Vagina (tissue), 2 donors: ENCODE measurements at places on chromosomes 3 and 15. TPM values are rescaled to one million over a fixed set of nuclear protein-coding genes. Genes with fewer than 3 reads are reported as not detected.

DNA sequence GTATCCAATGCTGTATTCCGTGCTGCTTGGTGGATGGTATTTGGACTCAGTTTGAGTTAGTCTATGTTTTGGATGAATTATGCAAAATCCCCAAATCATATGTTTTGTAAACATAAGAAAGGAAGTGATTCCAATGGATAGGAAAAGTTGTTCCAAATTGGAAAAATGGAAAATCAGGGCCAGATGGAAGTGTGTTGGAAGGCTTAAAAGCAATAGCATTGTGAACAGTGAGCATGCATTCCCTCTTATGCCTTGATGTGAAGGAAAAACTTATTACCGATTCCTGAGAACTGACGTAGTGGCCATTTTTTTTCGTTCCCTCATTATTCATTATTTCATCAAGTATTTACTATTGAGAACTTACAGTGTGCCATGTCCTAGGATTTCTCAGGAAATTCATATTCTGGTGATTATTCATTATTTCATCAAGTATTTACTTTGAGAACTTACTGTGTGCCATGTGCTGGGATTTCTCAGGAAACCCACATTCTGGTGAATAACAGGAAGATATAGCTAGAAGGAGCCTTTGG lies 144.1 kb upstream of the TPRG1 start:
- no peak for DNase-seq

DNA sequence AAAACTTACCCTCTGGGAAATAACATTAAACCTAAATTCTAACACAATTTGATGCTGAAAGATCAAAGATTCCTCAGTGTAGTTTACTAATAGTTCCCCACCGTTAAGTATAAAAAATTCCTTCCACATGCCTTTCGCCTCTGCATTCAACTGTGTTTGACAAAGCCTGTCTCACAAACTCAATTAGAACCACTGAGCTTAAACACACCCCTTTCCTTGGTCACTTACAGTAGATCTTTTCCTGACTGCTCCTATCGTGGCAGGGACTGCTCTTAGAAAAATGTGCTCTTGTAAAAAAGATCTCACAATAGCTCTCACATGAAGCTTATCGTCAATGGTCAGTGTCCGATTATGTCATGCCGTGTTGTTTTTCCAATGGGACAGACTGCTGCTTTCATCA lies 8.9 kb upstream of the KBTBD8 start:
- DNase-seq = no peak

- no peak for DNase-seq
Observed at GRCh38 chr15:89356634-89357298, 22.1 kb upstream of the POLG start.

- no peak for DNase-seq
Observed at GRCh38 chr3:178393146-178393545, 143.1 kb upstream of the KCNMB2 start.

DNA sequence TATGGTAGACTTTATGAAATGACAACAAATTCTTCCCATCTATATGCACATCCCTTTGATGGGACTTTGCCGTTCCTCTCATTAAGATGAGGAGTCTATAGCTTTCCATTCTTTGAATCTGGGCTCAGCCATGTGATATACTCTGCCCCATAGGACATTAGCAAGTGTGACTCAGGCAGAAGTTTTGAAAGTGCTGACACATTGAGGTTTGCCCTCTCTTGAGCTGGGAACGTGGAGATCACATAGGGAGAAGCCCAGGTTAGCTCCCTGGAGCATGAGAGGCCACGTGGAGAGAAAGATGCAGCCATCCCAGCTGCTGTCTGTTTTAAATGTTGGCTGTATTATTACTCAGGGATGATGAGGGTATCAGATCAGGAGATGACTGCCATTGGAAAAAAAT lies 67.7 kb upstream of the OXTR start:
- peak; percentile 70 for DNase-seq

GRCh38 chr3:53079147-53079546 lies 33.3 kb upstream of the SFMBT1 start:
- DNase-seq = no peak

DNA sequence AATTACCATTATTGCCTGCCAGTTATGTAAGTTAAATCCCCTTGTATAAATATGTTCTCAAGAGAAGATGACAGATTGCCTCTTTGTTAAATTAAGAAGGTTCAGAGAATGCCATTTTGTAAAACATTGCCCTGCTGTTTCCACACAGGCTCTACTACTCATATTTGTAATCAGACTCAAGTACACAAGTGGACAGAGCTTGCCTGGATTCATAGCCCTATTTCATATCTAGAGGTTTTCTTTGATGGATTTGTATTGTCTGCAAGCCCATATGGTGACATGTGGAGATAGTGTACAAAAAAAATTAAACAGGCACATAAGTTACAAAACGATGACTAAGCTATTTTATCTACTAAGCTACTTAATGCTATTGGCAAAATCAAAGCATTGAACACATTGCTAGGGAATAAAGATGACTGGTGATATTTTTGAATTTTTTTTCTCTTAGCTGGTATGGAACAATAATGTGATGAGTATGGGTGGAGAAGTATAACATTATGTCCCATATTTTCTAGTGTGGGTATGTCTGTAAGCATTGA lies 1286.6 kb upstream of the ALCAM start:
- no peak for DNase-seq

DNA sequence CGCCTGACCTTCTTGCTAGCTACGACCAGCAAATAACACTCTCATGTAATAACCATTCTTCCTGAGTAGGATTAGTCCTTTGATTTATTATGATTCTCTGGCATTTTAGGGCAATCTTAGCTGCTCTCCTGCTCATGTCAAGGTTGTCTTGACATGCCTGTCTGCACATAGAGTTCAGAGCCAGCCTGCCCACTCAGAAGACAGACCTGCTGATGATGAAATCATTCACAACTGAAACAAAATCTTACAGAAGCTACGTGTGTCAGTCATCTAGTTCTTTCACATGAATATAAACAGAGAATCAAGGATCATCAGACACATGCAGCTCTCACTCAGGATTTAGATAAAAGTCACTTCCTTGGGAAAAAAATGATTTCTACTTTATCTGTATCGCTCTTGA lies 173.6 kb upstream of the LYSMD4 start:
- DNase-seq = no peak

HIGD2B gene
- total RNA-seq = not detected

ST8SIA2 gene
- total RNA-seq = not detected
